ENCODE measurements at places on chromosomes 4 and X.

DNA sequence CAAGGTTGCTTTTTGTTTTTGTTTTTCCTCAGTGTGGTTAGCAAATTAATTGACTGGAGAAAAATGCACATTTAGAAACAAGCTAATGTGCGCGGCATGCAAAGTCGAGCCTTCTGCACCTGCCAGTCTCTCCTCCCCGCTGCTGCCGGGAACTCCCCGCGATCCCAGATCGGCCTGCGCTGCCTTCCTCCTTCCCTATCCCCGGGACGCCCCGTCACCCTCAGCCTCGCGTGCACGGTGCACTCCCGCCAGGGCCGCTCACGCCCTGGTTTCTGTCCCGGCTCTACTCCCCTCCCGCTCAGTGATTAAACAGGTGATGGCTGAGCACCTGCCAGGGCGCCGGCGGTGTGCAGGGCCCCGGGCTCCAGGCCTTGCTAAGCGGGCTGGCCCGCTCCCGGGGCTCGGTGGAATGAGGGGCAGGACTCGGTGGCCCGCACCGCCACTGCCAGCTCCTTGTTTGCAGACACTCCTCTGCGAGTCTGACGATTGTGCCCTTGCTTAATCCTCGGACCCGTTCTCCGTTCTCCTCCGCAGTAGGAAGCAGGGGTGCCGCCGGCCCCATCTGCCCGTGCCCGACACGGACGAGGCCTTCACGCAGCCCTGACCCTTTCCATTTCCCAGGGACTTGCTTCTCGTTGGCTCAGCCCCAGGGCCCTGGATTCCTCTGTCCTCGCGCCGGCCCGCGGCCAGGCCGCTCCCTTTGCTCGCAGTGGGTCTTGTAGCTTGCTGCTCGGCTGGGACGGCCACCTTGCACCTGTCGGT is 143.4 kb downstream of the TRIML1 start:
- DNase-seq = no peak

DNA sequence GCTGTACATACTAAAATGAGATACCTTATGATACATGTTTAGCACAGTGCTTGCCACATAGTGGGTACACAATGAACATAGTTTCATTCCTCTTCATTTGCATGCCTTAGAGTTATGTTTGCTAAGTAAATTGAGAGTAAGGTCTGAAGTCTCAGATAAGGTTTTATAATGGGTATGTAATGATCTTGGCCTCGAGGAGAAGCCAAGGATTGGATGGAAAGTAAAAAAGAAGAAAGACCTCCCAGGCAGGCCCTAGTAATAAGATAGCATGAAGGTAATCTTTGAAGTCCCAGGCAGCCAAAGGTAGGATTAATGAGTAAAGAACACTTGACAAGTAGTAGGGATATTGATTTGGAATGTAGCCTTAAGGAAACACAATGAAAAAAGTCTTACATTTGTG is 55.8 kb upstream of the TSPAN7 start:
- no peak for DNase-seq

DNA sequence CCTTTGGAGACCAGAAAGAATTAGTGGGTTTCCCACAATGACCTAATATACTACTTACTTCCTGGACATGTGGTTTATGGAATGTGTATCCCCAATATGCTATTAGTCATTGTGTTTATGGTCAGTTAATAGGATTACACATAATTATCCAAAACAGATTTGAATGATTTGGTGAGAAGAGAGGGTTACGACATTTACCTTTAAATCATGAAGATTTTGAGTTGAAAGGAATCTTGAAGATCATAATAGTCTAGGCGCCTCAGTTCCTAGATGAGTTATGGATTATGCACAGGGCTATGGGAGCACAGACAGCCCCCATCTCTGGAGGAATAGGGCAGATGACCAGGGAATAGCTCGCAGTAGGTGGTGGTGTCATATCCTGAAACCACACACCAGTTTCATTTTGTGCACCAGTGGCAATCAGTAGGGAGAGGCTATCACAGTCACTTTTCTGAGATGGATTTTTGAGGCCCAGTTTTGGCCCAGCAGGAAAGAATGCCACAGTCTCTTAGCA is 61.3 kb downstream of the SEPTIN11 start:
- DNase-seq = no peak

DNA sequence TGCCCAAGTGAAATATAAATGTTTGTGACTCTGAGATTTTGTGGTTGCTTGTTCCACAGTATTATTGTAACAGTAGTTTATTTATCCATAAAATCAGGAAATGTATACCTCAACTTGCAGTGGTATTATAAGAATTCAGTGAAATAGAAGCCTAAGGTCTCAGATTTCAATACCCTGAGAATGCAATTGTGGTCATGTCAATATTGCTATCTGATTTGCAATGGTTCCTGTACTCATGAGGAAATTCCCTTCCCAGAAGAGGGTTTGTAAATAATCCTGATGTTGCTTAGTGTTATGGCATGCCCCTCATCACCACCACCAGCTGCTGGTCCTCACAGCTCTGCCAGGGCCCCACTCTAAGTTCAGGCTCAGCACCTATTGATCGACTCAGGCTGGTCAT is 67.8 kb downstream of the SLC34A2 start:
- DNase-seq = no peak

All from dorsolateral prefrontal cortex (tissue), 122 donors.